Cerebellum (tissue), 4 donors: ENCODE measurements at places on chromosomes 4 and X.

GRCh38 chrX:43958529-43958928 is 14.7 kb downstream of the NDP start:
- DNase-seq = peak; percentile 65

DNA sequence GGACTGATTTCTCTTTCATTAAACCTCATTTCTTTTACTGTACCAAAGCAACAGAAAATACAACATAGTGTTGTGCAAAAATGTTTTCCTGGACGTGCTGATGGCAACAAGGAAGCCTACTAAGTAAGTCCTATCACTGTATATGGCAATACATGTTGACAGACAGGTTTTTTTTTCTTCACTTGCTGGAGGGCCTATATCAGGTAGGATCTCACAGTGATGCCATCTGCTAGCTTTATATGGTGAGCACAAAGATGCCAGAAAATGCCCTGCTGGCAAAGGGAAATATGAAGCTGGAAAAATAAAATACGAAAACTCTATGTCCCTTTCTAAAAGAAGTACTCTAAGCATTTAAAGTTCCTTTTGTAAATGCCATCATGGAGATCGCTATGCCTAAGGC is 119.0 kb upstream of the PDLIM3 start:
- DNase-seq = peak; percentile 68

DNA sequence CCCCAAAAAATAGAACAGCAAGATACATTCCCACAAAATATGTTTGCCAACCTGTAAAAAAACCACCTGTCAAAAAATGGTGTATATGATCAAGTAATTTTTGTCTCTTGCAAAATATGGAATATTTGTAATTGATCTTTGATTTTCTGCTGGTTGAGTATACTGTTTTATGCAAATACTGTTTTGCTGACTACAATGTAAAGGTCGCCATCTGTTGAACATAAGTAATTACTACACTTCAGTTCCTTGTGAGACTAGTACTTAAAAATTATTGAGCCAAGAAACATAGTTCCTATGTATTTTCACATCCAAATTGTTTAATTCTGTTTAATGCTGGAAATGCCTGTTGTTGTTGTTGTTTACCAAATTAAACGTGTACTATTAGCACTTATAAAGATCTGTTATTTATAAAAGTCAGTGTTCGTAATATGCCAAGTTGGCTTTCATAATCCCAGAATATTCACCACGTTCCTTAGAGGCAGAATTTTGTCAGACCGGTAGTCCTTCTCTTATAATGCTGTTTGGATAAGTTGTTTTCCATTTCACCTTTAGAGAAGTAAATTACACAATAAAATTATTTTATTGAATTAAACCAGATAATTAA is 144.2 kb downstream of the PDLIM5 start:
- peak; percentile 4 for DNase-seq

DNA sequence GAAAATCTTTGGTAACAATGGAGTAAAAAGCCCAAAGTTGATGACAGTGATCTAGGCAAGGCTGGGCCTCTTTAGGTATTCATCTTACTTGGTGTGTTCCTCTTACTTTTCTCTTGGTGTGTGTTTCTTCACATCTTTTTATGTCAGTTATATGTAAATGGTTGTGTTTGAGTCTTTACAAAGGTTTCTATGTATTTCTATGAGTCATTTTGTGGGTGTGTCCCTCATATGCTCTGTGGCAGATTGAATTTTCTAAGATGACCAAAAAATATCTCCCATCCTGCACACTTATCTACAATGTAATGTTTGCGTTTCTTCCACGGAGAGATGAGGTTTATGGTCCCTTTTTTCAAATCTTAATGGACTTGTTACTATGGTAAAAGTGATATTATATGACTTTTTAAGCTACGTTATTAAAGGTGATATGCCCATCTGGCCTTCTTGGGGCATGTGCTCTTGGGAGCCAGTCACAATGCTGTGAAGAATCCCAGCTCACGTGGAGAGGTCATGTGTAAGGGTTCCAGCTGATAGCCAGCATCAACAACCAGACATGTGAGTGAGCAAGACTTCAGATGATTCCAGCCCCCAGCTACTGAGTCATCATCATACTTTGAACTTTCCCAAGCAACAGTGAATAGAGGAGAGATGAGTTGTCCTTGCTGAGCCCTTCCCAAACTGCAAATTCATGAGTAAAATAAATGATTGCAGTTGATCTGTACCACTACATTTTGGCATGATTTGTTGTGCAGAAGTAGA is 126.9 kb downstream of the CBLL2 start:
- no peak for DNase-seq

- no peak for DNase-seq
These were observed 45.9 kb upstream of the WDR1 start for GRCh38 chr4:10162341-10163000.

GRCh38 chrX:119757646-119757978 is 776 bp upstream of the SOWAHD start:
- no peak for DNase-seq

DNA sequence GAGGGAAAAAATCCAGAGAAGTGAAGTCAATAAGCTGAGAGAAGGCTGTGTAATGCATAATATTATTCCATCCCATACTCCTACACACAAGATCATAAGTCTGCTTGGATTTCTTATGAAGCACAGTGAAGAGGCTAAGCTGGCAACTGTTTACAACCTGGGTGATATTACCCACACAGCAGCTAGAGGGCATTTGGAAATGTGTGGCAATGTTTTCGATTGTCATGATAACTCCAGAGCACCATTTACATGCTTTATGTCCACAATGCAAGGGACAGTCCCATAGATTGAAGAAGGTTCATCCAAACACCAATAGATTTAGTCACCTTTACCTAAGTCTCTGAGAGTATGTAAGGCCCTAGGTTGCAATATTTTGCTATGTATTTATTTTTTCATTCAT is 412.2 kb downstream of the PPP3CA start:
- no peak for DNase-seq

DNA sequence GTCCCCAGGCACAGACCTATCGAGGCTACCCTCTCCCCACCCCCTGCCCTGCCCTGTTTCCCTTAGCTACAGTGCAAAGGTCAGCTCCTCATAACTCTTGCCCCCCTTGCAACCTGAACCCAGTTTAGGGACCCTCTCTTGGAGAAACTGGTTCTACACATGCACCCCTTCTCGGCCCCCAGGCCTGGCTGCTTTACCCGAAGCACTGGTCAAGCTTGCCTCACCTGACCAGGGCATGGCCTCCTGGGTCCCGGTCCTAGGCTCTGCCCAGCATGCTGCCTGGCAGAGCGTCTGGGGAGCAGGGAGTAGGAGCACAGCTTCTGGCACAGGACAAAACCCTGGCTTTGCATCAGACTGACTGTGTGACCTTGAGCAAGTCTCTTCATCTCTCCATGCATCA is 28.0 kb downstream of the ZNF185 start:
- no peak for DNase-seq

GRCh38 chrX:45557387-45557786 is 356.7 kb upstream of the DIPK2B start:
- no peak for DNase-seq

GRCh38 chr4:58175024-58175423 is 1064.8 kb upstream of the IGFBP7 start:
- no peak for DNase-seq

GRCh38 chr4:115852767-115853091 is 739.3 kb upstream of the NDST4 start:
- DNase-seq = no peak

GRCh38 chrX:135541351-135541750 is 20.9 kb downstream of the INTS6L start:
- DNase-seq = no peak

GRCh38 chr4:8503801-8504200 is 63.2 kb downstream of the TRMT44 start:
- DNase-seq = no peak

GRCh38 chr4:68383115-68383514 is 33.2 kb upstream of the YTHDC1 start:
- no peak for DNase-seq

- no peak for DNase-seq
These were observed 11.5 kb downstream of the PRPS2 start for GRCh38 chrX:12802741-12803140.
